ENCODE measurements at places on chromosomes 13 and 19.

GRCh38 chr19:15701757-15702533 is 25.9 kb upstream of the OR10H2 start:
- DNase-seq: peak; percentile 11

- DNase-seq: peak; percentile 89
Observed at GRCh38 chr19:42108527-42109389, 23.5 kb downstream of the POU2F2 start.

DNA sequence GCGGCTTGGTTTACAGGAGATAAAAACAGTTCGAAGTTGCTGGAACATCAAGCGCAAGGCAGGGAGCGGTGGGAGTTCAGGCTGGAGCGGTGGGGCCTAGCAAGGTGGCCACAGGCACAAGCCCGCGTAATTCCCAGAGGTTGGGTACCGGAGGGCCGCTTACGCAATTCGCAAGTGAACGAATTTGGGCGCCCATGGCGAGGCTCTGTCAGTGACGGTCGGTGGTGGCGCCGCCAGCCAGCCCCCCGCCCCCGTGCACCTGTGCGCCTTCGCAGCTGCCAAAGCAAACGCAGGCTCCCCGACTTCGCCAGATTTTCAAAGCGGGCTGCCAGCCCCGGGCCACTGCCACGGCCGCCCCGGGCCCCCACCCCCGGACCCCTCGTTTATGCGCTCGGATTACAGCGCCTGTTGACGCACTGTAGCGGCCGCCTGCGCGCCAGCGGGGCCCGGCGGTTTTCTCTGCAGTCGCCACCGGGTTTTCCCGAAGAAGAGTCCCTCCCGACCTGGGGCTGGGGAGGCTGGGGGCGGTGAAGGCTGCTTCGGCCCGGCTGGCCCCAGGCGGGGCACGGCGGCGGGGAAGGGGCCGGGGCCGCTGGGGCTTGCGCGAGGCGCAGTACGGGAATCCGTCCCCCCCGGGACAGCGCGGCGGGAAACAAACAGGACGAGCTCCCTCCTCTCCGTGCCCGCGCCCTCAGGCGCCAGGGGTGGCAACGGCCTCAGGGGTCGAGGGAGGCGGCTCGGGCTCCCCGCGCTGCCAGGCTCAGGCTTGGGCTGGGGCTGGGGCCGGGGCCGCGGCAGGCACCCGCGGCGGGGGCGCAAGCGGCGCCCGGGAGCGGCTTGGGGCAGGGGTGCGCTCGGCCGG is 709 bp downstream of the N4BP2L1 start:
- DNase-seq: peak; percentile 79

DNA sequence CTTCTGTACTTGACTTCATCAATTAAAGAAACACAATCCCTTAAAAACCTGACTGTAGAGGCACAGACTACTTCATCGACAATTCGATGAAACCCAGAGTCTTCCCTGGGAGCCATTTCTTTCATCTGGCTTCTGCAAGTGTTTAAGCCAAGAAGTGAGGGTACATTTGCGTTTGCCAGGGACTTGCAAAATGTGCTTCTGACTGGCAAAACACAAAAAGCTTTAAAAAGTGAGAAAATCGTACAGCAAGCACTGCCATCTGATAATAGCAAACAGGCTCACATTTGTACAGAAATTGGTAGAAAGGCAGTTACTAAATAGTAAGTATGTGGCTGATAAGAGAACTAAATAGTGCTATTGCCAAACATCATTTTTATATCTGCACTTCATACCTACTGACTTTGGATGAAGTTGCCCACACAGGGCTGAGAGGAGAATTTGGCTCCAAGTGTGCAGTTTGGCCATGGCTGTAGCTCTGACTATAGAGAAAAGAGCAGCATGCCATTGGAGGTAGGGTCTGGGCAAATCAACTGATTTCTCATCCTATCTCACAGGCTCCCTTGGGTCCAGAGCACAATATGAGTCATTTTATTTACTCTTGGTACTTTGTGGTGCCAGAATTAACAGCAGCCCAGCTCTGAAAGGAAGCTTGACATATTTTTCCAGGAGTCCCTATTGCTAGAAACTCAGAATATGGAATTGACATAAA is 358.1 kb downstream of the OXGR1 start:
- no peak for DNase-seq

GRCh38 chr13:86877441-86877840 is 793.7 kb upstream of the SLITRK5 start:
- peak; percentile 82 for DNase-seq

GRCh38 chr13:68007576-68007975 is 777.4 kb upstream of the PCDH9 start:
- DNase-seq: no peak

- DNase-seq: peak; percentile 21
Observed at GRCh38 chr13:44870456-44870929, 118.8 kb downstream of the NUFIP1 start.

DNA sequence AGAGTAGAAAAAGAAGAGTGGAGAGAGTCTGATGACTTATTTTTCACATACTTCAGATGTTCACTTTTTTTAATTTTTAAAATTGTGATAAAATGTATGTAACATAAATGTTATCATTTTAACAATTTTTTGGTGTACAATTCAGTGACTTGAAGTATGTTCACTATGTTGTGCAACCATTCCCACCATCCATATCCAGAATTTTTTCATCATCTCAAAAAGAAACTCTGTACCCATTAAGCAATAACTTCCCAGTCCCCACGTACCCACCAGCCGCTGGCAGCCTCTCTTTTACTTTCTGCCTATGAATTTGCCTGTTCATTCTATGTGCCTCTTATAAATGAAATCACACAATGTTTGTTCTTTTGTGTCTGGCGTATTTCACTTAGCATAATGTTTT is 43.3 kb downstream of the SKA3 start:
- no peak for DNase-seq

DNA sequence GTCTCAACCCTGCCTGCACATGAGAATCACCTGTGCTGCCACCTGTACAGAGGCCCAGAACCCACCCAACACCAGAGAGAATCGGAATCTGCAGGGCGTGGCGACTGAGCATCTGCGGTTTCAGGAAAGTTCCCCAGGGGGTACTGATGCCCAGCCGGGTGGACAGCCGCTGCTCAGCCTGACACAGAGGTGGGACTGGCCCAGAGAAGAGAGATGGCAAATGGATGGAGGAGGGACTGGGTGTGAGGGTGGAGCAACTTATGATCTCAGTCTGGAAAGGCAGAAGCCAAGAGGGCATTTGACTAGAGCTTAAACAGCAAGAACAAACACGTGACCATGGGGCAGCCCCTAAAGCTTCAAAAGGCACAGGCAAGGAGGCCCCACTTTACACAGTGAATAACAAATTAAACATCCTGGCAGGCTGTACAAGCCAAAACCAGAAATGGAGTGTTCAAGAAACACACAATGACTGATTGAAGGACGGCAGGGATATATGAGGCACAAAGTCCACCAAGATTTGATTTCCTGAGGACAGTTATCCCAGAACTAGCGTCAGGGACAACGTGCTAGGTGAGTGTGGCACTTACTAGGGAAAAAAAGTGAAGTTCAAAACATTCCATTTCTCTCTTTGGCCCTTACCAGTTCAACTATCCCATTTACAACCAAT is 3.1 kb downstream of the RANBP3 start:
- no peak for DNase-seq

DNA sequence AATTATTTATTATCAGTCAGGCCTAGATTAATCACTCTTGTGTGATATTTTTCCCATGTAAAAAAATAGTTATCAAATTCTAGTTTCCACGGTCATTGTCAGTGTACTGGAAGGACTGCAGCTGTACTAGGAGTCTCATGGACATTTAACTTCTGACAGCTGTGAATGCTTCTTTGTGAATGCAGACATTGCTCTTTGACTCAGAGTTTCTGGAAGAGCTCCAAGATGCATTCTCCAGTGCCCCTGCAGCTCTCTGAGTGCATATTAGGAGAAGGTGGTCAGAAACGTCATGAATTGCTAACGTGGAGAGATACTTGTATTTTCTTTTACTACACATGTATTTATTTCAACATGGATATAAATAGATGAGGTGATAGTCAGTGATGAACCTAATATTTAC is 9.7 kb upstream of the SLITRK5 start:
- no peak for DNase-seq

DNA sequence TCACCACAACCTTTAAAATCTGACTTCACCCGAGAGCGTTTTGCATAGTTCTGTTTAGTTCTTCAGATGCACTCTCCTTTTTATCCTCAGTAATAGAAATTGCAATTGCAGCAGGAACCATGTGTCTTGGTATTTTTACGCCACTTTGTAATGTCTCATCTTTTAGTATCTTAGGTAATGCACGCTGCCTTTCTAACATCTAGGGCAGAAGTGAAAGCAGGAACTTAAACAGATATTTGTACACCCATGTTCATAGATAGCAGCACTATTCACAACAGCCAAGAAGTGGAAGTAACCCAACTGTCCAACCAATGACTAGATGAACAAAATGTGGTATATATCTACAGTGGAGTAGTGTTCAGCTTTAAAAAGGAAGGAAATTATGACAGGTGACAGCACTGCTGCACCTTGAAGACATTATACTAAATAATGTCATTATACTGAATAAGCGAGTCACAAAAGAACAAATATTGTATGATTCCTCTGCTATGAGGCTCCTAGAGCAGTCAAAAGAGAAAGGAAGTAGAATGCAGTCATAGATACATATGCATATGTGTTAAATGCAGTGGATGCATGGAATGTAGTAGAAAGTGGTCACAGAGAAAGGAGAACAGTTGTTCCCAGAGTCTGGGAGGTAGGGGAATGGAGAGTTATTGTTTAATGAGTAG is 105.9 kb upstream of the GJB6 start:
- DNase-seq: no peak

DNA sequence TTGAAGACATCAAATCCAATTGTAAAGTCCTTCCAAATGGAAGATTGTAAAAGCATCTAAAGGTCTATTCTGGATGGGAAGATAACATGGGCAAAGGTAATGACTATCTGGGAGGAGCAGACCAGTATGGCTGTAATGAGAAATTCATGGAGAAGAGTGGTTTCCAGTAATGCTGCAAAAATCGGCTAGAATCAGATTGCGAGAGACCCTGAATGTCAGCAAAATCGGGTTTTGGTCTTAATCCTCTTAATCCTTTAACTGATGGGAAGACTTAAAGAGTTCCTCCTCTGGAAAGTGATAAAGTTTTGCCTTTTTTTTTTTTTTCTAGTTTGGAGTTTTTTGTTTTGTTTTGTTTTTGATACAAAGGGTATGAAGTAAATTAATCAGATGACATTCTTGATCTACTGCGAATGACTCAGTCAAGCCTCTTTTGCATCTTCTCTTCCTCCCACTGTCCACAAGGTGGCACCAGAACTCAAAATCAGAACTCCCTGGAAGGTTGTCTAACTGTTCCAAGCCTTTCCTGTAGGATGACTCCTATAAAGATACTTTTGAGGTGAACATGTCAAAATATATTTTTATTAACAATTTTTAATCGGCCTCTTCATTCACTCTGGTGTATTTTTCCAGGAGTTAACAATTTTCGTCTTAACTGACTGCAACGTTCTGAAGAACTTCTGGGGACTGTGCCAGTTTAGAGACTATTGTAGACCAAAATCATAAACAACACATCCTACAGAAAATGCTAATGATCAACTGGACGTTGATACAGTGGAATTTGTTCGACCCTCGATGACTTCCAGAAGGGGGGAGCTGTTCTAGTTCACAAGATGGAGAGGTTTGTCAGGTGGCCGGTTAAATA is 213.3 kb upstream of the MIR17HG start:
- DNase-seq: peak; percentile 65

- no peak for DNase-seq
Observed at GRCh38 chr13:74835579-74835978, 646.4 kb downstream of the TBC1D4 start.

DNA sequence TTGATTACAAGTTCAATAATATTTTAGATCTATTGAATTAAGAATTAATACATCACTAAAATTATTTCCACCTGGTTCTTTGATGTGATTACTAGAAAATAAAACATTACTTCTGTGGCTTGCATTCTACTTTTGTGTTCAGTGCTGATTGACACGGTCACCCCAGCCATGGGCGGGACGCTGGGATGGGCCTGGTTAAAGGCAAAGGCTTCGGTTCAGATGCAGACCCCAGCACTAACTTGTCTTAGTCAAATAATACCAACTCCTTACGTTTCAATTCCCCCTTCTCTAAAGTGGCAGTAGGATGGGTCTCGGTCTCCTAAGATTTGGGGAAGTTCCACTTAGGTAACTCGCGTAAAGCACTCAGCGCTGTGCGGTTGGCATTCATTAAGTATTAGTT is 144.9 kb downstream of the URI1 start:
- DNase-seq: no peak
